Endodermal cell (in vitro differentiated cells): ENCODE measurements at places on chromosomes 2 and 18. TPM values are rescaled to one million over a fixed set of nuclear protein-coding genes. Genes with fewer than 3 reads are reported as not detected.

CREG2 gene
- 0.49 TPM in 1 of 3 replicates, not detected in the others for total RNA-seq

DNA sequence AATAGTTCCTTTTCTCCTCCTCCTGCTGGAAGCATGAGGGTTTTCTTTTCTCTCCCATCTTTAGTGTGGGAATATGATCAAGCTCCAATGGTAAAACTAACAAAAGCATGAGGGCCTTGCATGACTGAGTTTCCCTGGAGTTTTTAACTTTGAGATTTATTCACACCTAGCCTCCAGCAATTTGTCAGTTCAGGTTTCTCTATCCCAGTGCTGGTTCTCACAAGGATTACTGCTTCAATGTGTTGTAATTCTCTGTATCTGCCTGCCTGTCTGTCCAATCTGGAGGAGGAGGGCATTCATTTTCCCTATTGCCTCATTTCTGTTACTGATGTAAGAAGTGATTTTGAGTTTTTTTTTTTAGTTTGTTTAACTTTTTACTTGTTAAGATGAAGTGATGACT lies 57.6 kb upstream of the RPRM start:
- H3K4me3 ChIP-seq = no peak overlapping the region
- no peaks in the 10 kb centered on the region for H3K4me1 ChIP-seq
- no peaks in the 10 kb centered on the region for H3K27me3 ChIP-seq
- DNase-seq = no peak
- peaks cover 25% of the 10 kb centered on the region for H3K36me3 ChIP-seq

GRCh38 chr18:65610939-65611338 lies 139.9 kb upstream of the CDH7 start:
- peak; percentile 54 for DNase-seq
- peaks cover 2% of the 10 kb centered on the region for H3K4me1 ChIP-seq
- no peaks in the 10 kb centered on the region for H3K36me3 ChIP-seq
- H3K27ac ChIP-seq = no peak overlapping the region

DNA sequence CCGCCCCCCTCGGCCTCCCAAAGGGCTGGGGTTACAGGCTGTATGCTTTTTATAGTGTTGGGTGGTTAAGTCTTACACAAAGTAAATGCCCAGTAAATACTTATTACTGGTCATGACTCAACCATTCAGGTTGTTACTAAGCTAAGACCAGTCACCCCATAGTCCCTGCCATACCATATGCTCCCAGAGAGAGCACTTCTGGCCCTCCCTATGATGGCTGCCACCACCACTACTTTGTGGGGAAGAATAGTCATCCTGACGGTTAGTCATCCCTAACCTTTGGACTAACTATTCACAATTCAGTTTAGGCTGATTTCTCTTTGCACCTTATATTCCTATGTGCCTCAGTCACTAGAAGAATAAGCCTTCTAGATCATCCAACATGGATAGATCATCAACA lies 42.0 kb upstream of the MSH2 start:
- no peak for DNase-seq
- H3K4me3 ChIP-seq = no peak overlapping the region
- no peaks in the 10 kb centered on the region for H3K27me3 ChIP-seq

DNA sequence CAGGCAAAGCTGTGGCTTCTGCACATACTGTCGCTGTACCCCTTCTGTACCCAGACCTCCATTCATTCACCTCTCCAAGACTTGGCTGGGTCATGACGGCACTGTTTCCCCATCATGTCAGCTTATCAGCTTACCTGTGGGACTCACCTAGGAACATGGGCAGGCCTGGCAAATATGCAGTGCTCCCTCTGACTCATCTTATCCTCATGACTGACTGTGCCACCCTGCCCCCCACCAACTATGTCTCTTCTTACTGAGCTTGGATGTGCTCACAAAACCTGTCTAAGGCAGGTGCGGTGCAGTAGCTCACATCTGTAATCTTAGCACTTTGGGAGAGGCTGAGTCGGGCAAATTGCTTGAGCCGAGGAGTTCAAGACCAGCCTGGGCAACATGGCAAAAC lies 152.4 kb downstream of the MGAT5 start:
- no peak overlapping the region for H3K4me3 ChIP-seq
- no peaks in the 10 kb centered on the region for H3K4me1 ChIP-seq
- DNase-seq = no peak
- H3K27me3 ChIP-seq = no peaks in the 10 kb centered on the region

ADD2 gene
- 14.8 to 21.4 TPM (median 16.1 TPM) in 3 replicates for total RNA-seq

DSG4 gene
- total RNA-seq = not detected in 3 replicates

DNA sequence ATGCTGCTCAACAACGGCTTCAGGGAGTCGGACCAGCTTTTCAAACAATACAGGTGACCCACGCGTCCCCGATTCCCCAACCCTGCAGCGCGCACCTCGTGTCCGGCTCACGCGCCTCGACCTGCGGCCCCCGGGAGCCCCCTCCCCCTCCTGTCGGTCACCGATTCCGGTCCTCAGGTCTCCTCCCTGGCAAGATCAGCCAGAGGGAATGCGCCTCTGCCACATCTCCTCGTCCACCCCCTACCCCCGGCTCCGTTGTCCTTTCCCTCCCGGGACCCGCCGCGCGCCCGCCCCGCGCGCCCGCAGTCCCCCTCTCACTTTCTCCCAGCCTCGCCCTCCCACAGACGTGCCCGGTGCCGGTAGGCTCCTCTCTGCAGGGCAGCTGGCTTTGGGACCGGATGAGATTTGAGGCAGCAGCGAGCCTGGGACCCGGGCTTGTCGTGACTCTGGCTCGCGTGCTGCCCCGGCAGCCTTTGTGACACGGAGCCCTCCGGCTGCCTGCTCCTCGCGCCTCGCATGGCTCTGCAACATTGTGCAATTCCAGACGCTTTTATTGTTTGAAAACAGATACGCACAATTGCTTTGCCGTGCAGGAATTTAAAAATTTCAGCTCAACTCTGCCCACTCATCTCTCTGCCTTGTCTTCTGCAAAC lies 558 bp downstream of the TTC39C start:
- no peaks in the 10 kb centered on the region for H3K36me3 ChIP-seq
- H3K27ac ChIP-seq = peak overlapping the region; percentile 47
- DNase-seq = peak; percentile 82

- DNase-seq = no peak
- no peak overlapping the region for H3K27ac ChIP-seq
- peaks cover 10% of the 10 kb centered on the region for H3K36me3 ChIP-seq
- no peaks in the 10 kb centered on the region for H3K27me3 ChIP-seq
Observed at GRCh38 chr2:45567974-45568789, 42.9 kb downstream of the SRBD1 start.

DNA sequence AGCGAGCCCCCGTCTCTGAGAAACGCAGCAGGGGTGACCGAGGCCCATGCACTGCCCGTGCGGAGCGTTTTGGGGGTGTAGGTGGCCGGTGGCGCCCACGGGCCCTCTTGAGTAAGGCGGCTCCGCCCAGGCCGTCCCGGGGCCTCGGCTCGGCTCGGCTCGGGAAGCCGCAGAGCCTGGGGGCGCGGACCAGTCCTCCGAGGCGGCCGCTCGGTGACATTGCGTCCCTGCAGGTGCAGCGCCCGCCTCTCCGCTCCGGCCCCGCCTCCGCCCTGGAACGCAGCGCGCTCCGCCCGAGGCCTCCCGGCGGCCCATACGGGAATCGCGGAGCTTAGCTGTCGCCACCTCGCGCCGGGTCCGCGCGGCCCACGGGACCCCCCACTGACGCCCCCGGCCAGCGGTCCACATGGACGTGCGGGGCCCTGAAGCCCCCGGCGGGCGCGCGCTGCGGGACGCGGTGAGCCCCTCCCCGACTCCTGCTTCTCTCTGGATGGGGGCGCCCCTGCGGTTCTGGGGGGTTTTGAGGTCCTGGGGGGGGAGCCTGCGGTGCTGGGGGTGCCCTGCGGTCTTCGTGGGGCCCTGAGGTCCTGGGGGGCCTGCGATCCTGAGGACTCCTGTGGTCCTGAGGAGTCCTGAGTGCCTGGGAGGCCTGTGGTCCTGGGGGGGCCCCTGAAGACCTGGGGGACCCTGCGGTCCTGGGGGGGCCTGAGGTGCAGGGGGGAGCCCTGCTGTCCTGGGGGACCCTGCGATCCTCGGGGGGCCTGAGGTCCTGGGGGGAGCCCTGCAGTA lies at the start of gene HSBP1L1:
HSBP1L1 (plus strand) TSS at position 314 of the 789 bp plus-strand sequence; CDS start at position 407, 93 bp downstream.
- peak; percentile 90 for DNase-seq
- peaks cover 7% of the 10 kb centered on the region for H3K4me1 ChIP-seq
- peaks cover 9% of the 10 kb centered on the region for H3K36me3 ChIP-seq
- no peak within 1 kb of the TSS for H3K27ac ChIP-seq

KIF1A gene
- 58.7 and 58.8 TPM in 2 replicates for total RNA-seq

DNA sequence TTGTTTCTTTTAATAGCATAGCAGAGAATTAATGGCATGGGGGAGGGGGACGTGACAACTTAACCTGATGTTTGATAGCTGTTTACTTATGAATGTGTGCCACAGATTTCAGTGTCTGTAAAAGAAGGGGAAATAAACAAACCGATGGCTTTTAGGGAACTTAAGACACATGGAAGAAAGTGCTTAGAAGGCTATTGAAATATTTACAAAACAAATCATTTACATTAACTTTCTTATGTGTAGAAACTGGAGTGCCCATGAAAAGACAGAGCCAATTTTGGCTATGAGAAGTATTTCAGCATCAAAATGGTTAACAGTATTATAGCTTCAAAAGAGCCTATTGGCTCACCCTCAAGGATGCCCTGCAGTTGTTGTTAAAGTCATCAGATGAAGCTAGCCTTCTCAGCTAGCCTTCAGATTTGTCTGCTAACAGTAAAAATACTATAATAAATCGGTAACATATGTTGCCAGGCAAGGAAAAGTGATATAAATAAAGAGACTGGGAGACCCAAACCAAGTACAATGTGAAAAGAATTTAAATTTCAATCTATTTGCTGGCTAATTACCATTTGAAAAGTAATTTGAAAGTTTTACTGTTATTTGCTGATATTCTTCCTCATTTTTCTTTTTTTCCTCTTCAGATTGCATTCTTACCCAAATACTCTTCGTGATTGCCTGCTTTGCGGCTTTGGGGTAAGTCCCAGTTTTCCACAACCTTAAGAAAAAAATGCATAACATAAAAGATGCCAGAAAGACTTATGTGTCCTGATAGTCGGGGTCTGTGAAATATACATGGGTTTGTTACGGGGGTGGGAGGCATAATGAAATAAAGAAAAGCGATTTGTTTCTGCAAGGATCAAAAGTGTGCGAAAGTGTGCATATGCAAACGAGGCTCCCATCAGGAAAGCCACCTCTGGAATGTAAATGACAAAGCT lies 256.4 kb downstream of the MEIS1 start:
- DNase-seq = no peak
- H3K4me1 ChIP-seq = no peaks in the 10 kb centered on the region
- H3K27ac ChIP-seq = no peak overlapping the region
- no peaks in the 10 kb centered on the region for H3K36me3 ChIP-seq
- peaks cover 37% of the 10 kb centered on the region for H3K27me3 ChIP-seq
- H3K4me3 ChIP-seq = no peak overlapping the region

CSRNP3 gene
- total RNA-seq = 13.6 to 16.1 TPM (median 14.1 TPM) in 3 replicates

DNA sequence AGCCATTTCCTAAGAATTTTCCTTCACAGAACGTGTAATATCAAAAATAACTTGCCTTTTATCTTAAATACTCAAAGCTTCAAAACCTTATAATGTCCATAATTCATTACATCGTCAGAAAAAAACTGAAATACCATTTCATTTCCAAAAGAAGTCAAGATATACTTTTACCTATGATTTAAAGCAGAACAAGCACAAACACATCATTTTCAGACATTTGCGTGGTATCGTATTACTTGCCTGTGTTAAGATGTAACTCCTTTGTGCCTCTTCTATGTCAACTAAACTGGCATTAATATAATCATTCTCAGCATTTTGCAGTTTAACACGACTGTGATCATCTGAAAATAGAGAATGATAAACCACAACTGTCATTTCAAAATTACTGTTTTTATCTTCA lies 47.5 kb downstream of the PTPN2 start:
- no peak overlapping the region for H3K27ac ChIP-seq
- no peak overlapping the region for H3K4me3 ChIP-seq
- H3K27me3 ChIP-seq = no peaks in the 10 kb centered on the region

SYT4 gene
- 0.53 and 0.56 TPM in 2 replicates for total RNA-seq

GPR45 gene
- total RNA-seq = not detected in 2 replicates

GRCh38 chr18:35942133-35942532 lies 30.3 kb upstream of the RMP24 start:
- no peaks in the 10 kb centered on the region for H3K27me3 ChIP-seq
- no peak overlapping the region for H3K27ac ChIP-seq
- H3K36me3 ChIP-seq = no peaks in the 10 kb centered on the region
- H3K4me3 ChIP-seq = no peak overlapping the region
- H3K4me1 ChIP-seq = no peaks in the 10 kb centered on the region

ARHGAP15 gene
- 0.47 TPM in 1 of 2 replicates, not detected in the other for total RNA-seq
